ENCODE measurements at places on chromosomes 2 and 18. TPM values are rescaled to one million over a fixed set of nuclear protein-coding genes. Genes with fewer than 3 reads are reported as not detected.

Gene RBBP8
- 52.2 TPM for total RNA-seq

Gene KIF5C
- 9.3 TPM for total RNA-seq

Gene ERBB4
- total RNA-seq = not detected

Gene NEURL3
- not detected for total RNA-seq

DNA sequence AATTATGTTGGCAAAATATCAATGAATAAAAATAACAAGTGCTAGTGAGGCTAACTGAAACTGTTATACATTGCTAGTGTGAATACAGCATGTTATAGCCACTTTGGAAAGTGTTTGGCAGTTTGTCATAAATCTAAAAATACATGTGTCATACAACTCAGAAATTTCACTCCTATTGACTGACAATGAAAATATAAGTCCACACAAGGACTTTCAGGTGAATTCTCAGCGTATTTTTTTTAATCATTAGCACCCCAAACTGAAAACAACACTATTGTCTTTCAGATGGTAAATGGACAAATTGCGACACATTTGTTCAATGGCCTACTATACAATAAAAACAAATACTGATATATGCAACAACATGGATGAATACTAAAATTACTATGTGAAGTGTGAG lies 884.8 kb downstream of the TRIB2 start:
- no peak for DNase-seq

GRCh38 chr2:22238967-22239366 lies 1115.2 kb downstream of the TDRD15 start:
- no peak for DNase-seq

DNA sequence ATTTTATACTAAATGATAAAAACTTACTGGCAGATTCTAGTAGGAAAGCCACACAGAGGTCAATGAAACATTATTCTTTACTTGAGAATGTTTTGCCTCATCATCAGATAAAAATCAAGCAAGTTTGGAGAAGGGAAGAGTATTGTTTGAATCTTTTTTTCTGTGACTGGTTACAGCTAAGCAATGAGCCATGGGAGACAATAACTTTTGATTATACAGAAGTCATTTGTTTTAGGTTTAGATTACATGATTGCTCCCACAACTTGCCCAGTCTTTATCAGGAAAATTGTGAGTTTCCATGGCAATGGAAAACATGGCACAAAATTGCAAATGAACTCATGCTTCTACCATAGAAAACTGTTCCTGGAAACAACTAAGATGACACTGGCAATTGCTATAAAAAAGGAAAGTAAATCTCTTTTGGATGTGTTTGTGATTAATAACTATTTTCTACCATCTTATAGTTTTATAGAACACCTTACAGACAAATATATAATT lies 476.8 kb downstream of the MBD2 start:
- DNase-seq = no peak

GRCh38 chr18:69596345-69596744 lies 195.7 kb downstream of the DOK6 start:
- no peak for DNase-seq

DNA sequence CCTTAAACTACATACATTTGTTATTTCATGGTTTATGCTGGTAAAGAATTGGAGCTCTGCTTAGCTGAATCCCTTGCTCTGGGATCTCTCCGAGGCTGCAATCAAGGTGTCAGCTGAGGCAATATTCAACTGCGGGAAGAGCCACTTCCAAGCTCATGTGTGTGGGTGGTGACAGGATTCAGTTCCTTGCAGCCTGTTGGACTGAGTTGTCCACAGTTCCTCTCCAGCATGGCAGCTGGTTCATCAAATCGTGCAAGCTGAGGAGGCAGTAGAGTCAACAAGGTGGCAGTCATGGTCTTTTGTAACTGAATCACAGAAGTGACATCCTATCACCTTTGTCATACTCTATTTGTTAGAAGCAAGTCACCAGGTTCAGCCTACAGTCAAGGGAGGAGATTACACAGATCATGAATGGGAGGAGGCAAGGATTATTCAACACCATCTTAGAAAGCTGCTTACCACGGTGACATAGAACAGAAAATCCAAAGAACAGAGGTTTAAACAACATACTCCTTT lies 56.9 kb downstream of the CTIF start:
- DNase-seq = no peak

DNA sequence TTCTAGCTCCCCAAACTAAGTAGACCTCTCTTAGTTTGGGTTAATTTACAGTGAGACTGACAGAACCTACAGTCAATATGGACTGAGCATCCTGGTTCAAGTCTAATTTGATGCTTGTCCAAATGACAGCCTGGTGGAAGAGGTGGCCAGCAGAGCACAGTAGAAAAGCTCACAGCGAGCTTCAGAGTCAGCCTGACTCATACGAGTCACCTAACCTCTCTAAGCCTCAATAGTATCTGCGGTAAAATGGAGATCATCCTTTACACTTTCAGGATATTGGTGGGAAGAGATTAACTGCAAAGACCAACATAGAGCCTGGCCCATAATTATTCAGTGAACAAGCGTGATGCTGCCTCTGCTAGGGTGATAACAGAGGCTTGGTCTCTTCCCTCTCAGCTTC lies 54.5 kb downstream of the DOCK10 start:
- DNase-seq = no peak

- DNase-seq = no peak
Measured at GRCh38 chr2:72995430-72996116, 75.9 kb downstream of the SFXN5 start.

GRCh38 chr2:85188852-85189251 lies 55.7 kb downstream of the TCF7L1 start:
- no peak for DNase-seq

- no peak for DNase-seq
Measured at GRCh38 chr2:227684258-227684657, 17.7 kb downstream of the SCYGR5 start.

- no peak for DNase-seq
Measured at GRCh38 chr18:64332835-64333234, 183.9 kb upstream of the LINC00305 start.
